ENCODE measurements at places on chromosomes 4 and X.

DNA sequence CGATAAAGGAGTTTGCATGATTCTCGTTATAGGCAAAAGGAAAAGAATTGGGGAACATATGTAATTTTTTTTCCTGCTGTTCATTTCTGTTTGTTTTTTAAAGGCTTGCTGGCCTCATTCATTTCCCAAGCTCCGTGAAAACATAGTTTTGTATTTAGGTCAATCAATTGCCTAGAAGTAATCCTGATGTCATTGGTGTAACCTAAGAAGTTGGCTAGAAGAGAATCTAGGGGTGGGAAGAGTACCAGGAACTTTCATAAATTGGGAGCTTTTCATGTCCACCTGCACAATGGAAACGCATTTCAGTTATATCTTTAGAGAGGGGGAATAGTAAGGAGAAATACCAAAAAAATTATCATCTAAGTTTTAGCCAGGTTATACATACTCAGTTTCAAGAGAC, 3.8 kb downstream of the RAPGEF2 start:
- DNase-seq: no peak

DNA sequence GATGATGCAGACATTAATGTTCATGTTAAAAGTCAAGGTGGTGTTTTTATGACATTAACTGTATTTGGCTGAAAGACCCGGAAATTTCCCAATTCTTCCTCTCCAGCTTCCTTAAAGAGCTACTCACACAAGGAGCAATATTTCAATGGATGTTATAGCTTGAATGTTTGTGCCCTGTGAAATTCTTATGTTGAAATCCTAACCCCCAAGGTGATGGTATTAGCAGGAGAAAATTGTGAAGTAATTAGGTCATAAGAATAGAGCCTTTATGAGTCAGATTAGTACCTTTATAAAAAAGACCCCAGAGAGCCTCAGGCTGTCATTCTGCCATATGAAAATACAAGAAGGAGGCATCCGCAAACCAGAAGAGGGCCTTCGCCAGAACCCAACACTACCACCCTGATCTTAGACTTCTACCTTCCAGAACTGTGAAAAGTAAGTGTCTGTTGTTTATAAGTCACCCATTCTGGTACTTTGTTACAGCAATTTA, 3.6 kb downstream of the TLR1 start:
- DNase-seq: no peak

- DNase-seq: no peak
Observed at GRCh38 chr4:163610648-163611047, 116.2 kb downstream of the TMA16 start.

GRCh38 chrX:7133050-7133440, 14.5 kb upstream of the STS start:
- DNase-seq: no peak

GRCh38 chr4:152321923-152322322, 214.0 kb downstream of the FBXW7 start:
- DNase-seq: no peak

DNA sequence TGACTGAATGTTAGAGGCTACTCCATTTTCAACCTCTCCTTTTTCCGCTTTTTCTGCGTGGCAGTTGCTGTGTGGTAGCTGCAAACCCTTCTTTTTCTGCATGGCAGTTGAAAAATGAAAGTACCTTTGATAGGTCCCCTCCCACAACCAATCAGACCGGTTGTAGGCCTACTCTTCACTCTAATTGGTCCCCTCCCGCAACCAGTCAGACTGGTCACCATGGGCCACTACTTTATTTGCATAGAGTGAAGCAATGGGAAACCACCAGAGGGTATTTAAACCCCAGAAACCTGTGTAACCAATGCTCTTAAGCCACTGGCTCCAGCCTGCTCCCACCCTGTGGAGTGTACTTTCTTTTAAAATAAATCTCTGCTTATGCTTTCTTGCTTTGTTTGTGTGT, 877.8 kb downstream of the FAM133A start:
- DNase-seq: no peak

DNA sequence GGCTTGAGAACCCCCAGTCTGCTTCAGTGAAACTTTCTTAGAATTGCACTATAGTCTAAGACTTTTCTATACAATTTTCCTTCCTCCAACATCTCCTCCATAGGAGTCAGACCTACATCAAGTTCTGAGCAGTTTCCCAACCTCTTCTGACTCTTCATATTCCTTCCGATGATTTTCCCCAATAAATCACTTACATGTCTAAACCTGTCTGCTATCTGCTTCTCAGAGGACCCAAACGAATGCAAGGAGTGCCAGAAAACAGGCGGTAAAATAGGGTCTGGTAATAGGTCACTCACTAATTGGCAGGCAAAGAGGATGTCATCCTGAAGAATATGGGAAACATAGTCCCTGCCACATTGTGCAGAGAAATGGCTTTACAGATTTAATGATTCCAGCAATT, 153.9 kb downstream of the PCDH18 start:
- no peak for DNase-seq

DNA sequence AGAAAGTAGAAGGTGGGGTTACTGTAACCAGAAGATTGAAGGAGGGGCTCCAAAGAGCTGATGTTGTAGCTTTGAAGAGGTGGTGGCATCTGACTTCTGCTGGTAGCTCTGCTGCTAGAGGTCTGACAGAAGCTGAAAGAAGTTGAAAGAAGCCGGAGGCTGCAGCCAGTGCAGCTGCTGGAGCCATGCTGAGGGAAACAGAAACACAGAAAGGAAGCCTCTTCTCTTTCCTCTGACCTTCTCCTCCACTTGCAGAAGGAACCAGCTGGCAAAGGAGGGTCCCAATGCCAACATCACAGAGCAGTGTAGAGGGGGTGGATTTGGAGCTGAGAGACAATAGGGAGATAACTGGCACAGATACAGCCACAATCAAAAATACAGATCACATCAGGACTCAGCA, 89.3 kb upstream of the HHIP start:
- DNase-seq: no peak

DNA sequence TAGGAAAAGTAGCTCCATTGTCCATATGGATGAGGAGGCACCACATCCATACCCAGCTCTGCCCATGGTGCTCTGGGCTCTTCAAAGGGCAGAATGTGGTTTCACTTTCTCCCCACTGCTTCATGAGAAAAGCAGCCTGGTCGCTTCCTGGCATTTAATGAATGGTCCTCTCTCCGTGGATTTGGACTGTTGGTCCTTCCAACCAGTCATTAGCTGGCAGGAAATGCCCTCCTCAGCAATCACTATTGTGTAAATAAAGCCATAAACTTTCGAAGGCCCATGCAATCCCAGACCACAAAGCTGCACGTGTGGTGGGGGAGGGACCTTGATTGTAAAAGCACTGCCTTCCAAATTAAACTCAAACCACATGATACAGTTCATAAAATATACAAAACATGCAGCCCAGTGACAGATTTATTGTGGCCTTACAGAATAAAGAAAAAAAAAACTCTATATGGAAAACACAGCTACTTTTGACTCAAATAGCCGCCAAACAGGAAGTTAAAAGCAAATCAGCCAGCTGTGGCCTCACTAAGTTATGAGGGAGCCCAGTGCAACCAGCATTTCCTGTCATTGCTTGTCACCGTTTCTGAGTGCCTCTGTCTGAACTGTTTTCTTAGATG, 8.1 kb downstream of the MBNL3 start:
- DNase-seq: no peak

GRCh38 chr4:139922406-139923024, 231.5 kb downstream of the MAML3 start:
- DNase-seq: no peak

DNA sequence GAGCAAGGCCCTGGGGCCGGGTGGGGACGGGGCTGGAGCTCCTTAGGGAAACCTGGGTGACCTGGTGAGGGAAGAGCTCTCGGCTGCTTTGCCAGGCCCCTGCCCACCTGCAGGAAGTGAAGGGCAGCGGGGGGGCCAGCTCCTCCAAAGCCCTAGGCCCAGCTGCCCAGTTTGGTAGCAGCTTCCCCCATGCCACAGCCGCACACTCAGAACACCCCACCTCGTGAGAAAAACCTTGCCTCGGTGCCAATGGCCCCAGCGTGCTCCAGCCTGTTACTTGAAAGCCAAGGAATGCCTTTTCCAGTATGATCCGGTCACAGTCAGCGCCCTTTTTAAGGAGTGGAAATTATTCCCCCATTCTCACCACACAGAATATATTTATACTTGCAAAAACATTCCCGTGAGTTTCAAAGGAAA, 38.3 kb downstream of the ACOX3 start:
- no peak for DNase-seq

DNA sequence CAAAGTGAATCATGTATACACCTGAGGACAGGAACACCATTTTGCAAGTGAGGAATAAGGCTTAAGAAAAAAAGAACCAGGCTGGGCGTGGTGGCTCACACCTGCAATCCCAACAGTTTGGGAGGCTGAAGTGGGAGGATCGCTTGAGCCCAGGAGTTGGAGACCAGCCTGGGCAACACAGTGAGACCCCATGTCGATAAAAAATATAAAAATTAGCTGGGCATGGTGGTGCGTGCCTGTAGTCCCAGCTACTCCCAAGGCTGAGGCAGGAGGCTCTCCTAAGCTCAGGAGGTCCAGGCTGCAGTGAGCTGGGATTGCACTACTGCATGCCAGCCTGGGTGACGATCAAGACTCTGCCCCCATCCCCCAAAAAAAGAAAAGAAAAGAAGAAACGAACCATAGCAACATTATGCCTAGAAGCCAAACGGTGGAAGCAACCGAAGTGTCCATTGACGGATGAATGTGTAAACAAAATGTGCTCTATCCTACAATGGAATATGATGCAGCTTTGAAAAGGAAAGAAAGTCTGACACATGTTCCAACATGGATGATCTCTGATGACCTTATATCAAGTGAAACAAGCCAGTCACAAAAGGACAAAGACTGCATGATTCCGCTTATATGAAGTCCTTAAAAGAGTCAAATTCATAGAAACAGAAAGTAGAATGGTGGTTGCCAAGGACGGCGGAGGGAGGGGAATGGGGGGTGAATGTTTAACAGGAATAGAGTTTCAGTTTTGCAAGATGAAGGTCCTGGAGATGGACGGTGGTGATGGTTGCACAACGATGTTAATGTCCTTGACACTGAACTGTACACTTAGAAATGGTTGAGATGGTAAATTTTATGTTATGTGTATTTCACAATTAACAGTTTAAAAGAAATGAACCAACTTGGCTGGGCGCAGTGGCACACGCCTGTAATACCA, 8.6 kb upstream of the KIAA0232 start:
- no peak for DNase-seq

DNA sequence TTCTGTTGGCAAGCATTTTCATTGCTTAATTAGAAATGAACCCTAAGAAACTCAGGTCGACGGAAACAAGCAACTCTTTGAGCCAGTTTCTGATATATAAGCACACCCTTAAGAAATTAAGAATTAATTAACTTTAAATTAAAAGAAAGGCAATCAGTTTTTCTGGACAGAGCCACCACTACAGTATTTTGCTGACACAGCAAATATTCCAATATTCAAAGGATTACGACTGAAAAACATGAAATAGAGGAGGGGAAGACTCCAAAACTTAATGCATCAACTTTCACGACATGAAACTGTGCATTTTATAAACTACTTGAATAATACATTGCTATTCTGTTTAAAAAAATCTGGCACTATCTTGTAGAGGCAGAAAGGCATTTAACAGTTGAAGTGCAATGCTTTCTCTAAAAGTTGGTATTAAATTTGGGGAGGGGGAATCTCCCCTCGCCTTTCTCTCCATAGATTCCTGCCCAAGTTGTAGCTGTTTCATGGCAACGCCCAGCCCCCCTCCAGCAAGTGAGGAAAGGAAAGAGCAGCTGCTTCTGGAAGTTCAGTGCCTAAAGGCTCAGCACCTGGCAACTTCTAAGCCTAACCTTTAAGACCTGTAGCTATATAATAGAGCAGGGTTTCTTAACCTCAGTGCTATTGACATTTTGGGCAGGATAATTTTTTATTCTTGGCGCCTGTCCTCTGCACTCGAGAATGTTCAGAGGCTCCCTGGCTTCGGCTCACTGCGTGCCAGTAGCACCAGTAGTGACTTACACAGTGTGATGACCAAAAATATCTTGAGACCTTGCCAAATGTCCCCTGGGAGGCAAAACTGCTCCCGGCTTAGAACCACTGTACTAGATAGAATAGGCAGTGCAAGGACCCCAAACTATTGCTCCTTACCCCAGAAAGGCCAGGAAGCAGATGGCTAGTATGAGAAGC, 6.7 kb upstream of the ZCCHC18 start:
- DNase-seq: no peak

DNA sequence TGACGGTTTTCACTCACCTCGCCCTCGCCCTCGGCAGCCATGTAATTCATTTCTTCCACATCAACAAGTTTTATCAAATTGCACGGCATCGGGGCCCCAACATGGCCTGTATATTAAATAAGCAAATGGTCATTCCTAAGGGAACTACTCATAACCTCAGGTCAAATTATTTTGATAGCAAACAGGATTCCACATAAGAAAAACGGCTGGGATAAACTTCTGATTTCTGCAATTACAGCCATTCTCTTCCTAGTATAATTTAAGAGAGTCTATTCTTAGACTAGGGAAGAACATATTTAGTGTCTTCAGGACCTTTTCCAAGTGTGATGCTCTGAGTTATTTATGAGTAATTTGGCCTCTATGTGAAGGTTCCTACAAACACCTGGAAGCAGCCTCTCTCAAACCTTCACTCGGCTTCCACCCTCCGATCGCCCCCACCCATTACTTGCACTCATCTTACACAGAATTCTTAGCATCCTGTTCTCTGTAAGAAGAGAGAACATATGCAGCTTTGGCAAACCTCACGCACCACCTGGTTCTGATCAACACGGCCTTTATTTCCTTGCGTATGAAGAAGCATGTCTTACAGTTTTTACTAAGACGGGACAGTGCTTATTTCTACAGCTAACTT, 29.4 kb upstream of the CENPU start:
- no peak for DNase-seq

- DNase-seq: no peak
Observed at GRCh38 chr4:153782581-153782980, 6.3 kb downstream of the SFRP2 start.

DNA sequence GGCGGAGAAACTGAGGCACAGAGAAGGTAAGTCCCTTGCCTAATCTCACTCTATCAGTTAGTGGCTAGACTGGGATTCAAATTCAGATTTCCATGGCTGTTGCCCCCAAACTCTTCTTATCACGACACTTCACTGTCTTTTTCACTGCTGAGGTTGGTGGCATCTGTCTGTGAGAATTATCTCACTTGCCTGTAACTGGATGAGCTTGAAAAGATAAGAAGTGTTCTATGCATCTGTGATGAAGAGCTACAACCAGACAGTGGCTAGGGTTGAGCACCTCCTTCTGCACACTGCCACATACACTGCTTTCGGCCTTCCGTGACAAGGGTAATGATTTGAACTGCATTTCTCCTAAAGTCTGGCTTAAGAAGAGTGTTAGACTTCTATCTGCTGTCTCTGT, 107.9 kb upstream of the TEX13D start:
- no peak for DNase-seq

GRCh38 chrX:57586360-57586759, 5.5 kb upstream of the ZXDB start:
- no peak for DNase-seq

Data from right atrium auricular region (tissue), 2 donors.